ENCODE measurements at places on chromosomes 4 and X.

- H3K36me3 ChIP-seq, result no peaks in the 10 kb centered on the region
- no peak overlapping the region for H3K27ac ChIP-seq
- peaks cover 6% of the 10 kb centered on the region for H3K27me3 ChIP-seq
- H3K4me3 ChIP-seq, result no peak overlapping the region
- DNase-seq, result no peak
Observed at GRCh38 chrX:54208531-54208930, 25.5 kb upstream of the FAM120C start.

DNA sequence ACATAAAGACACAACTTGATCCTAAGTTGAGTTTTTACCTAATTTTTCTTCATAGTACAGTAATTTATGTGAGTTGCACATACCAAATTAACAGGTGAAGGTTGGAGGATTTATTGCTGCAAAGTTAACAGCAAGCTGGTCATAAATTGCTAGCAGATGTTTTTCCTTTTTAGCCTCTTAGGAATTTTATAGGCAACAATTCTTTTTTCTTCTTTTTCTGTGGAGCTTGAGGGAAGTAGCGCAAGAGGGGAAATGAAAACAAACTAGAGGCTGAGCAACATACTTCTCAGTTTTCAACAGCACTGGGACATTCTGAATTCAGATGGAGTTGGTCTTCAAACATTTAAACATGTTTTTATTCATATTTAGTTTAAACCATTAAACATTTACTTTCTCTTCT, 63.7 kb upstream of the TLR2 start:
- H3K27ac ChIP-seq, result peak overlapping the region; percentile 81
- H3K4me3 ChIP-seq, result no peak overlapping the region
- no peak for DNase-seq

- H3K27ac ChIP-seq, result no peak overlapping the region
- no peaks in the 10 kb centered on the region for H3K4me1 ChIP-seq
- DNase-seq, result no peak
- H3K4me3 ChIP-seq, result no peak overlapping the region
- no peaks in the 10 kb centered on the region for H3K36me3 ChIP-seq
Observed at GRCh38 chrX:118221270-118221669, 104.7 kb upstream of the KLHL13 start.

- no peaks in the 10 kb centered on the region for H3K27me3 ChIP-seq
- peaks cover 16% of the 10 kb centered on the region for H3K4me1 ChIP-seq
- no peaks in the 10 kb centered on the region for H3K36me3 ChIP-seq
- H3K4me3 ChIP-seq, result peak overlapping the region; percentile 39
- H3K27ac ChIP-seq, result peak overlapping the region; percentile 14
Observed at GRCh38 chr4:80875642-80876041, 154.9 kb upstream of the BMP3 start.

DNA sequence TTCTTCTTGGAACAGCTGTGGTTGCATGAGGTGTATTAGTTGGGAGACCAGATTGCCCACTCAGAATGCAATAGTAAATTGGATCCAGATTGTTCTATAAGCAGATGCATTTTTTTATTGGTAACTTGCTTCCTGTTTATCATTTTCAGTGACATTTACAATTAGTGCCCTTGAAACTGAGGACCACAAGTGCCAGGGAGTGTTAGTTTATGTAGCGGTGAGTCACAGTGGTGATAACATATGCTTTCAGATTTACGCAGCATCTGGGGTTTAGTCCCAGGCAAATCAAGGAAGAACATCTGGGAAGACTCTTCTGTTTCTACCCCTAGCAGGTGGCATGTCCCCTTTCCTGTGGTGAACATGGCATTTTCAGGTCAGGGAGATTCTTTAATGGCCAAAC, 24.1 kb downstream of the FRMPD4 start:
- no peaks in the 10 kb centered on the region for H3K4me1 ChIP-seq
- H3K27me3 ChIP-seq, result no peaks in the 10 kb centered on the region
- DNase-seq, result no peak
- H3K36me3 ChIP-seq, result no peaks in the 10 kb centered on the region
- no peak overlapping the region for H3K27ac ChIP-seq

DNA sequence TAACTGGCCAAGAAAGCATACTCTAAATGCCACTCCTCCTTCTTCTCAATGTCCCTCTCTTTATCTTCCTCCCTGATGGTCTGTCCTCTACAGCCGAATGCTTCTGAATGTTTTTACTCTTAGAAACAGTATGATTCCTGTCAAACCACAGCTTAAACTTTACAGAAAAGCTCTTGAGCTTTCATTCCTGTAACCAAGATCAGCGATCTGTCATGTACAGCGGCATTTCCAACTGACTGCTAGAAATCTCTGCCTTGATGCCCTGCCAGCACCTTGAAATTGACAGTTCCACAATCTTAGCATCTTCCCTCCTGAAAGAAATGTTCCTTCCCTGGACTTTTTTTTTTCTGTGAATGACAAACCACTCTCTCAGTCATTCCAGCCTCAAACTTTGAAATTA, 11.5 kb upstream of the GATB start:
- DNase-seq, result no peak
- H3K27ac ChIP-seq, result no peak overlapping the region
- no peaks in the 10 kb centered on the region for H3K36me3 ChIP-seq
- no peaks in the 10 kb centered on the region for H3K4me1 ChIP-seq

GRCh38 chr4:6909970-6910339, 329 bp downstream of the TBC1D14 start:
- peak overlapping the region; percentile 100 for H3K4me3 ChIP-seq
- peaks cover 13% of the 10 kb centered on the region for H3K27me3 ChIP-seq
- no peaks in the 10 kb centered on the region for H3K36me3 ChIP-seq
- H3K27ac ChIP-seq, result peak overlapping the region; percentile 97
- DNase-seq, result no peak

GRCh38 chr4:105305019-105305836, 158.6 kb downstream of the TET2 start:
- peaks cover 11% of the 10 kb centered on the region for H3K4me1 ChIP-seq
- no peaks in the 10 kb centered on the region for H3K27me3 ChIP-seq
- peaks cover 13% of the 10 kb centered on the region for H3K36me3 ChIP-seq
- no peak for DNase-seq

DNA sequence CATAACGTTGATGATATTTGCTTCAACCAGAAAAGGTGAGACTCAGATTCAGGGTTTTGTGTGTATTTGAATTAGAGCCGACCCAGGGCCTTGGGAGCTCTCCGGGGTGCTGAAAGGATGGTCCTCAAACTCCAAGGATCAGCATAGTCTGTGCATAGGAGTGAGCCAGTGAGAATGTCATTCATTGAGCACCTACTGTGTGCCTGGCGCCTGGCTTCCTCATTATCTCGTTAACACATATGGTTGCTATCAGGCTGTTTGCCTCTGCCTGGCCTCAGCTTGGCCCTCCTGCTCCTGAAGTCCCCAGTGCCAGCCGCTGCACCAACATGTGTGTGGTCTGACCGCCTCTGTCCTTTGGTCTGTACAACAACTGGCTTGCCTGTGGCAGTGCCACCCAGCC, 25.1 kb upstream of the JAKMIP1 start:
- no peak for DNase-seq
- H3K27me3 ChIP-seq, result peaks cover 63% of the 10 kb centered on the region
- H3K4me1 ChIP-seq, result no peaks in the 10 kb centered on the region
- H3K4me3 ChIP-seq, result no peak overlapping the region

- H3K27me3 ChIP-seq, result no peaks in the 10 kb centered on the region
- H3K4me1 ChIP-seq, result no peaks in the 10 kb centered on the region
- DNase-seq, result no peak
- H3K36me3 ChIP-seq, result peaks cover 7% of the 10 kb centered on the region
Observed at GRCh38 chr4:88040707-88041106, 33.3 kb downstream of the PKD2 start.

- H3K4me1 ChIP-seq, result no peaks in the 10 kb centered on the region
- no peak overlapping the region for H3K27ac ChIP-seq
- H3K4me3 ChIP-seq, result no peak overlapping the region
Observed at GRCh38 chr4:177103619-177104018, 206.1 kb upstream of the NEIL3 start.

GRCh38 chr4:109206620-109207019, 95.8 kb downstream of the COL25A1 start:
- H3K36me3 ChIP-seq, result no peaks in the 10 kb centered on the region
- H3K4me3 ChIP-seq, result no peak overlapping the region
- no peaks in the 10 kb centered on the region for H3K27me3 ChIP-seq
- H3K27ac ChIP-seq, result no peak overlapping the region
- no peaks in the 10 kb centered on the region for H3K4me1 ChIP-seq

DNA sequence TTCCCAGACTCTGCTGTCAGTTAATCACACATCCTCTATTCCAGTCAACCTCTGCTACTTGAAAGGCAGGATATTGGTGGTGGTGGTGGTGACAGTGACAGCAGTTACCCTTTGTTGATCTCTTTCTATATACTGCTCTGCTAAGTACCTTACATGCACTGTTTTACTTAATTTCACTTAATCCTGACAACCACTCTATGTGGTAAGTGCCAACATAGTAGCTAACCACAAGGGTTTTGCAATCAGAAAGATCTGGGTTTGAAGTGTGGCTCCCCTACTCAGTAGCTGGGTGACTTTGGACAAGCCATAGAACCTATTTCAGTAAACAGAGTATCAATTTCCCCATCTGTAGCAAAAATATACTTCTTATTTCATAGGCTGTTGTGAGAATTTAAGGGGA, 24.2 kb upstream of the F9 start:
- peaks cover 3% of the 10 kb centered on the region for H3K4me1 ChIP-seq
- H3K27ac ChIP-seq, result no peak overlapping the region
- H3K36me3 ChIP-seq, result no peaks in the 10 kb centered on the region
- H3K4me3 ChIP-seq, result no peak overlapping the region
- H3K27me3 ChIP-seq, result no peaks in the 10 kb centered on the region

- no peaks in the 10 kb centered on the region for H3K36me3 ChIP-seq
- no peaks in the 10 kb centered on the region for H3K4me1 ChIP-seq
- no peak overlapping the region for H3K4me3 ChIP-seq
- no peak overlapping the region for H3K27ac ChIP-seq
Observed at GRCh38 chr4:3311489-3312171, 18.8 kb downstream of the RGS12 start.

DNA sequence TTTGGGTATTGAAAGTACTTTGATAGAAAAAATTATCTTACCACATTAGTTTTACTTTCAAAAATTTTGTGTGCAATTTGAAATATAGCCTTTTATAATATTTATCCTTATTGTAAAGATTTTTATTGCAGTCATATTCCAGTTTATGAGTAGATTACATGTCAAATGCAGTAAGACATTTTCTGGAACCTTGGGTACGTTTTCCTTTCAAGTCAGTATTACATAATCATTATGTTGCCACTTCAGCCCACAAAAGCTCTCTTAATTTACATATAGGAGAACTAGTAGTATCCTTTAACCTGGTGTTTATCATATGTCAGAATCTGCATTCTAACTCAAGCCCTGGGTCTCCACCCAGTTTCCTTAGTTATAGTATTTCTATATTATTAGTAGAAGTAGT, 98.5 kb downstream of the CENPC start:
- no peaks in the 10 kb centered on the region for H3K4me1 ChIP-seq
- peaks cover 29% of the 10 kb centered on the region for H3K36me3 ChIP-seq
- no peak overlapping the region for H3K4me3 ChIP-seq
- no peaks in the 10 kb centered on the region for H3K27me3 ChIP-seq

DNA sequence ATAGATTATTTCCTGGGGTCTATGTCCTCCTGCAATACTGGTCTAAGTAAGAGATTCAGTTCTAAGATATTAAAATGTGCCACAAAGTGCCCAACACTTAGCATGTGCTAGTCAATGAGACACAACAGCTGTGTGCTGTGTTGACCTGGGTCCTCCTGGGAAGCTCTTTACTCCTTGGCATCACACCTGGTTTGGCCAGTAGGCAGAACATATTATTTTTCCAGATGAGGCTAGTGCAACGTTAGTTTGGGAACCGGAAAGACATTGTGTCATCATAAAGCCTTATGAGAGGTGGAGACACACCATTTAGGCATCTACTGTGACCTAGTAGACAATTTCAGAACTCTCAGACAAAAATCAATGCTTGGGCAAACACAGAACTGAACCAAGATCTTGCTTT, 197.8 kb downstream of the MID1IP1 start:
- no peak for DNase-seq
- H3K4me3 ChIP-seq, result no peak overlapping the region
- H3K36me3 ChIP-seq, result no peaks in the 10 kb centered on the region
- H3K4me1 ChIP-seq, result no peaks in the 10 kb centered on the region
- no peak overlapping the region for H3K27ac ChIP-seq
- H3K27me3 ChIP-seq, result no peaks in the 10 kb centered on the region

DNA sequence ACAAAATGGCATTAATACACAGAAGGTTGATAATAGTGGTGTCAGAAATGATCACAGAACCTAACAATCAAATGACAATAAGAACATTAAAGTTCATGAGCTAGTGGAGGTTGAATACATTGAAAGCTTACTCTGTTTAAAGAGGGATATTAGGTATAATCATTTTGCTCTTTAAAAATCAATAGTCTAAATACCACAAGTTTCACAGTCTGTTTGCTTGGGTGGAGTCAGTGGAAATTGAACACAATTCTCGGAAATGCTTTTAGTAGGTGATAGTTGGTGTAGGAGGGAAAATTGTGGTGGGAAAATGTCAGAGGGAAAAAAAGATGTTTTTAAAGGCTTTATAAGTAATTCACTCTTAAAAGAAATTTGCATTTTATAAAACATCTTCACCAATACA, 197.1 kb downstream of the GLUD2 start:
- no peak overlapping the region for H3K4me3 ChIP-seq
- H3K27ac ChIP-seq, result no peak overlapping the region
- H3K27me3 ChIP-seq, result no peaks in the 10 kb centered on the region
- H3K36me3 ChIP-seq, result no peaks in the 10 kb centered on the region
- no peaks in the 10 kb centered on the region for H3K4me1 ChIP-seq

DNA sequence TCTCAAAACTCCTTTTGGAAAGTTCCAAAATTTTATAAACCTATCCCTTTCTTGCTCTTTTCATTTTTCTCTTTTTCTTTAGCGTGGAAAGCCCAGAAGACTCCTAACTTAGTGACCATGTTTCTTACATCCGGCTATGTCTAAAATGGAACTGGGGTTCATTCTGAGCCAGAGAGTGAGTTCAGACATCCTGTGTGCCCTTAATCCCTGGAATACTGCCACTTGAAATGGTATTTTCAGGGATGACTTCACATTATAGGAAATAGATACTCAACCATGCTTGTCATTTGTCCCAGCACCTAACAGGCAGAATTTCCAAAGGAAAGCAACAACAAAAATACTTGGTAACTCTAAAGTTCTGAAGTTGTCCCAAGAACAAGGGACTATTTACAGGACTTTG, 379.6 kb downstream of the ARHGAP24 start:
- peaks cover 38% of the 10 kb centered on the region for H3K36me3 ChIP-seq
- H3K4me3 ChIP-seq, result no peak overlapping the region
- no peaks in the 10 kb centered on the region for H3K4me1 ChIP-seq
- no peaks in the 10 kb centered on the region for H3K27me3 ChIP-seq
- no peak for DNase-seq
- no peak overlapping the region for H3K27ac ChIP-seq

- H3K36me3 ChIP-seq, result peaks cover 26% of the 10 kb centered on the region
- no peaks in the 10 kb centered on the region for H3K27me3 ChIP-seq
- peaks cover 14% of the 10 kb centered on the region for H3K4me1 ChIP-seq
- H3K27ac ChIP-seq, result no peak overlapping the region
- DNase-seq, result no peak
Observed at GRCh38 chr4:76954489-76954888, 4.9 kb downstream of the SEPTIN11 start.

- H3K4me1 ChIP-seq, result no peaks in the 10 kb centered on the region
- DNase-seq, result no peak
- no peak overlapping the region for H3K27ac ChIP-seq
Observed at GRCh38 chr4:7120341-7120740, 52.5 kb upstream of the GRPEL1 start.

Data from stimulated activated naive B cell treated with anti-CD40 and anti-IgM and Interleukin-4, amounts not matched to agents 10 μg/mL and 1 μg/mL and 100 μg/mL, for 72 hours (primary cell).